ENCODE measurements at places on chromosomes 3 and 15.

DNA sequence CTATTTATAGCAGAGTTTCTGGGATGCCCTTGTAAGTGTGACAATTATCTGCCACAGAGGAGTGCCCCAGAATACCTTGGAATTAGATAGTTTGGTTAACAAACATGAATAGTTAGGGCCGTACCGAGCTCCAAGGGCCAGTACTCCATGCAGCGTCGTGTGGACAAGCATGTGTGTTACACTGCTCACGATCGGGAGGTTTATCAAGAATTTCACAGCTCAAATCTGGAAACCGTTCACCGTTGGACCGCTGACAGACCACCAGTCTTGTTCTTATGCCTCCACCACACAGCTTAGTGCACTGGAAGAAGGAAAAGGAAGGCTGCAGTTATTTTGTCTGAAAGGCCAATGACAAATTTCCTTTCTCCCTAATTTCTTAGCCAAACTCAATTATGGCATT is 93.7 kb downstream of the ADAMTS9 start:
- DNase-seq, result no peak

GRCh38 chr3:26105261-26105660 is 315.4 kb downstream of the OXSM start:
- DNase-seq, result no peak

DNA sequence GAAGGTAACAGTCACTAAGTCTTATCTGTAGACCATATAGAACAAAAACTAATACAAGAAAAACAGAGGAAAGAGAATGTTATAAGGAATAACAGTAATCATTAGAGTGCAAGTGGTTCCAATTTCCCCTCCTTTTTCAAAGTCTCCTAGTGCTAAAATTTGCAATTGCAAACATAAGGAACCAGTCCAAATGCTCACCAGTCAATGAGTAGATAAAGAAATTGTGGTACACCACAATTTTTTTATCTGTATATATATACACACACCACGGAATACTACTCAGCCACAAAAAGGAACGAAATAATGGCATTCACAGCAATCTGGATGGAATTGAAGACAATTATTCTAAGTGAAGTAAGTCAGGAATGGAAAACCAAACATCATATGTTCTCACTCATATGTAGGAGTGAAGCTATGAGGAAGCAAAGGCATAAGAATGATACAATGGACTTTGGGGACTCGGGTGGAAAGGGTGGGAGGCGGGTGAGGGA is 38.9 kb upstream of the RSL24D1 start:
- DNase-seq, result no peak

DNA sequence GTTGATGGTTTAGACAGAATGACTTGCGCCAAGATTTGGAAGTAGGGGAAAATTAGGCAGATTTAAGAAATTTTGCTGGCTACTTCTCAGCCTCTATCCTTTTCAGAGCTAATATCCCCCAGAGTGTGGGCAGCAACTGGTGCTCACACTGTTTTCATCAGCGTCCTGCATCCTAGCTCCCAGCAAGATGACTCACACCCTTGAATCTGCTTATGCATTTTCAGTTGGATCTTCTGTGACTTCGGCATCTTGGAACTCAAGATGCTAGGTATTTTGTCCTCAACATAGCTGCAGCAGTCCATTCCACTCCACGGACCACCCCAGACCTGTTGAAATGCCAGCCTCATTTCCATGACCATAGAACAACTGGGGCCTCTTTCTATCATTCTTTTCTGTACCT is 336.1 kb upstream of the NR2F2 start:
- no peak for DNase-seq

GRCh38 chr3:159840703-159841299 is 147.8 kb upstream of the IL12A start:
- no peak for DNase-seq

All from CD4-positive, alpha-beta T cell treated with Interferon alpha-2 for 1 hour (primary cell).